ENCODE measurements at places on chromosomes 11 and 22. TPM values are rescaled to one million over a fixed set of nuclear protein-coding genes. Genes with fewer than 3 reads are reported as not detected.

GRCh38 chr22:44975427-44976262, 34.2 kb downstream of the PHF21B start:
- peak; percentile 83 for DNase-seq

DNA sequence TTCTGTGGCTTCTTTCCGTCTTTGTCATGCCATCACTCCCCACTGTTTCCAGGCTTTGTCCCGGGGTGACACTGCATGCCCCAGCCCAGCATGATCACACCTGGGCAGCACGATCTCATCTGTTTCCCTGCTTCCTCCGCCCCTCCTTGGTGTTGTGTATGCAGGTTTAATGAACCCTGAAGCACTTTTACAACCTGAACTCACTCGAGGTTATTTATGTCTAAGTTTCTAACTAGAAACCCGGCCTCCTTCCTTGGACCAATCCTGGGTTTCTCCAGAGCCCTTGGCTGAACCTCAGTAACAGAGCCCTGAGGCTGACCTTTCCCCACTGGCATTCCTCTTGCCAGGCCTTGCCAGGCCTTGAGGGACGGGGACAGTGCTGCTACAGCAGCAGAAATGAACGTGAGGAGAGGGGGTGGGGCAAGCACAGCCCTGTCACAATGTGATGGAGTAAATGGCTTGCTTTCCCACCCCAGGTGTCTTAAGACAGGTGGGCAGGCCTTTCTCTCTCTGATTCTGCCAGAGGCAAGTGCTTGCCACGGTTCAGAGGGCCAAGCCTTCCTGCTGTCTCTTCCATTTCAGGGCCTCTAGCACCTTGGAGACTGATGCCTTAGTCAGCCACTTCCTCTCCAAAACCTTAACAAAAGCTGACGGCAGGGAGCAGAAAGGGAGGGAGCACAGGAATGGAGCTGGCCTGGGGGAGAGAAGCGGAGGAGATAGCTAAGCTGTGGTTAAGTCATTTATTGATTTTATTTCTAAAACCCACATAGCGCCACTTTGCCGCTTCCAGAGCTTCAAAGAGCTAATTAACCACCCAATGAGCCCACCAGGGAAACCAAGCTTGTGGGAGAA, 3.1 kb upstream of the PYGM start:
- no peak for DNase-seq

DNA sequence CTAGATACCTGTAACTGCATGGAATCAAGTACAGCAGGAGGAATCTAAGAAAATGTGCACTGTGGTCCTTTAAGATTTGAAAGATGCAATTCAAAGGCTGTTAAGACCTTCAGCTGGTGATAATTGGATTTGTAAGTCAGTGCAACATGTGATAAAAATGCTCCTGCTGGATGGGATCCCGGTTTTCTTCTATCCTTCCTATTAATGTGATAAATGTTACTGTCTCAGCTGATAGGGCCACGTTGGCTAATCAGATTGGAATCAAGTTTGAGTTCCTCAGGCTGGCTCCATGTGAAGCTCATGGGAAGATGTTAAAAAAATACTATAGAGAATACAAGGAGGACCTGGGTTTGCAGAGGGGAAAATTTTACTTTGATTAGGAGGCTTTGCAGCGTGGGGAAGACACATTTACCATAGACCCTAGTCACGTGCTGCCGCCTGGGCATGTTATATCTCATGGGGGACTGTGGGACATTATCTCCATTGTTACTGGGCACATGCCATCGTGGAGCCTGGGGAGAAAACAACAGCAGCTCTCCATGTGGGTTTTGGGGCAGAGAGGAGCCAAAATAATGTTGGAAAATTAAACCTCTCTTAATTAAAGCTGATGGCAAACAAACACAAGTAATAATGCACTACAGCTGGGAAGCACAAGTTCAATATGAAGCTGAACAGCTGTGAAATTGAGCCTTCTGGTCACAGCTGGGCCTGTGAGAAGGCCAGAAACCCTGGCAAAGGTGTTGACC, 652.5 kb downstream of the NTM start:
- DNase-seq = no peak

DNA sequence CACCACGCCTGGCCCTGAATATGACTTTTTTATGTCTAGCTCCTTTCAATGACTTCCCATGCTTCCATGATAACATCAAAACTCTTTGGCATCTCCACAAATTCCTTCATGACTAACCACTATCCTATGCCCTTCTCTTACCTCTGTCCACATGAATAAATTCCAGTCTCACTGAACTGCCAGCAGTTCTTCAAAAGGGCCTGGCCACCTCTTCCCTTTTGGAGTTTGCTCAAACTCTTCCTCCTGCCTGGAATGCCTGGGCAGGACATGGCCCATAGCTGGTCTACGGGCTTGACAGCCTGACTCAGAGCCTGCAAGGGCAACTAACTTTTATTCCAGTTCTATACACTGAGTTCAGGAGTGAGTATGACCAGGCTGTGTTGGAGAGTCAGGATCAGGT, 41.8 kb upstream of the ZBTB16 start:
- no peak for DNase-seq

DNA sequence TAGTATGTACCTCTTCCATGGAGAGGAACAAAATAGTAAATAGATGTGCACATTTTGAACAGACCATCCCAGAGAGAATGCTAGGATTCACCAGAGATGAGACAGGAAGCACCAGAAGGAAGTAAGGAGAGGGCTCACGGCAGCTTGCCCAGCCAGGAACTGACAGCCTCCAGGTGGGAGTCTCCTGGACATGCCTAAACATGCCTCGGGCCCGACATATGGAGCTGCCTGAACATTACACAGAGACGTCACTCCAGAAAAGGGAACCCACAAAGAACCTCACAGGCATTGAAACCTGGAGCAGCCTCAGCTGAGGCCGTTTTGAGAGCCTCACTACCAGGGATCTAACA, 67.4 kb downstream of the BRD1 start:
- DNase-seq = no peak

GRCh38 chr11:96288915-96289314, 54.1 kb downstream of the MAML2 start:
- DNase-seq = no peak

GRCh38 chr11:2526808-2527381, 82.1 kb downstream of the KCNQ1 start:
- peak; percentile 79 for DNase-seq

GRCh38 chr11:124840666-124841065, 24.6 kb upstream of the ROBO3 start:
- no peak for DNase-seq

- DNase-seq = no peak
Observed at GRCh38 chr11:127601578-127601977, 601.0 kb upstream of the KIRREL3 start.

DNA sequence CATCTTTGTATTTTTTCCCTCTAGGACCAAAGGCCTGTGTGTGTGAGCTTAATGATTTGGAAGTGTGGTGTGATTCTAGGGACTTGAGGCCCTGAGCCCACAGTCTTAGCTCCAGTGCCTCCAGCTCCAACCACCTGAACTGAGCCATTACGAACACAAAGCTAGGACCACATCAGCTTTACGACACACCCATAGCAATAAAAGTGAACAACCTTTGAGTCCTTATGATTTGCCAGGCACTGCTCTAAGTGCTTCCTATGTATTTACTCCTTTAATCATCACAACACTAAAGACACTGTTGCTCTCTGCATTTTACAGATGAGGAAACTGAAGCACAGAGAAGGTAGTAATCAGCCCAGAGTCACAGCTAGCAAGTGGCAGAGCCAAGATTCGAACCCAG, 126.4 kb downstream of the EHF start:
- DNase-seq = peak; percentile 8

DNA sequence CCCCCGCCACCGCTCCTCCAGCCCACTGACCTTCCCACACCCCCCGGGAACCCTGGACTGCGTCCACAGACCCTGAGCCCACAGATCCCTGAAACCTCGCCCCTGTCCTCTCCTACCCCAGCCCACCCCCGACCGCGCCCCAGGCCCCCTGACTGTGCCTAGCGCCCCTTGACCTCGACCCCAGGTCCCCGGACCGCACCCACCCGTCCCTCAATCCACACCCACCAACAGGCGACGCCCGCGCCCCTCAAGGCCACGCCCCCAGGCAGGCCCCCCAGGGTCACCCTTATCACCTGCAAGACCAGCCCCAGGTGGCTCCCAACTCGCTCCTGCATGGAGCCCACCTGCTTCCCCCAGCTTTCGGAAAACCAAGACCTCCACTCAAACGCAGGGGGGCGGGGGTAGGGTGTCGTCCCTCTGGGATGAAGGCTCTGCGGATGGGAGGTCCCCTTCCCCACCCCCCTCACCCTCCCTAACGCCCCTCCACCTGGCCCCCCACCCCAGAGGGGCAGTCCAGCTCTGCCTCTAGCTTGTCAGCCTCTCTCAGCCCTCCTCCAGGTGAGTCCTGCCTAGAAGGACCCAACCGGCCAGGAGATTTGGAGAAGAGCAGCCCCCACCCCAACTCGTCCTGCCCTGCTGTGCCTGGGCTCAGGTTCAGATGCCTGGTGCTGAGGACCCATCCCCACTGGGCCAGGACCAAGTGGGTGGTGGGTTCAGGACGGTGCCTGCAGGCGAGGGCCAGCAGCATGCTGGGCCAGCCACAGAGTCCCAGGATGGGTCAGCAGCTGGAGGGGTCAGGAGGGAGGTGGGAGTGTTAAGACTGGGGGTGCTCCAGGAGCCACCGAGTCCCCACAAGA, 3.1 kb upstream of the IL17REL start:
- DNase-seq = no peak

- DNase-seq = no peak
Observed at GRCh38 chr22:34105461-34106062, 185.3 kb upstream of the LARGE1 start.

- DNase-seq = peak; percentile 74
Observed at GRCh38 chr22:50731811-50732624, 6.0 kb upstream of the ACR start.

DNA sequence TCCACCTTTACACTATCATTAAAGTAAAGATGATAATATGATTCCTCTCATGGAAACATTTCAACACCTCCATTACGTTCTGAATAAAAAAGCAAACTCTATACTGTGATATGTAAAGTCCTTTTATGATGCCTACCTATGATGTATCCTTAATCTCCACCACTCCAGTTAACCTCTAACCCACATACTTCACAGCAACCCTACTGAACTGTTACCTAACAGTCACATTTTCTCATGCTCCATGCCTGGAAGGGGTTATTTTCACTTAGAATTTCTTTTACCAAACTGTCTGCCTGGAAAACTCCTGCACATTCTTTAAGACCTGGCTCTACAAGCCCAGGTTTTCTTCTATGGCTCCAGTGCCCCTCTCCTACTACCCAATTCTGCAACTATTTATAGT, 129.1 kb downstream of the FCHSD2 start:
- no peak for DNase-seq

DNA sequence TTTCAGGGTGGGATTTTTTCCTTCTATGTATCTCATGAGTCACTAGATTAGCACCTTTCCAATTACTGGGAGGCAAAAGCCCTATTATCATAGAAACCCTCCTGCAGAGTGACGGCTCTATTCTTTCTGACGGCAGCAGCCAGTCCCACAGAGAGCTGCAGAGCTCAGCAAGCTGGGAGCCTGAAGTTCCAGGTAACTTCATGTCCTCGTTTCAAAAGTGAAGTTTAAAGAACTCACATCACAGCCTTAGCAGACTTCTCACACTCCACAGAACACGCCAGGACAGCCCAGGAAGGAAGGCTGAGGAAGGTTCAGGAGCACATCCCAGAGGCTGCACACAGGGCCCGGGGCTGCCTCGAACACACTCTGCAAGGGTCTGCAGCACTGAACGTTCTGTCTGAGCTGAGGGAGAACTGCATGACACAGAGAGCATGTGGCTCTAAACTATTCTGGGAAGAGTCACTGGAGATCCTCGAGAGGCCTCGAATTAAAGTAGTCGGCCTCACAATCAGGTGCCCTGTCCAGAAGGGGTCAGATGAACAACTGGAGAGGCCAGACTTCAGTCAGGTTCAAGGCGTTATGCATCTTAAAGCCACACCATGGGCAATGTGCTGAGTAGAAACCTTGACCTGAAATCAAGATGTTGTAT, 104.2 kb upstream of the DRD2 start:
- no peak for DNase-seq

DNA sequence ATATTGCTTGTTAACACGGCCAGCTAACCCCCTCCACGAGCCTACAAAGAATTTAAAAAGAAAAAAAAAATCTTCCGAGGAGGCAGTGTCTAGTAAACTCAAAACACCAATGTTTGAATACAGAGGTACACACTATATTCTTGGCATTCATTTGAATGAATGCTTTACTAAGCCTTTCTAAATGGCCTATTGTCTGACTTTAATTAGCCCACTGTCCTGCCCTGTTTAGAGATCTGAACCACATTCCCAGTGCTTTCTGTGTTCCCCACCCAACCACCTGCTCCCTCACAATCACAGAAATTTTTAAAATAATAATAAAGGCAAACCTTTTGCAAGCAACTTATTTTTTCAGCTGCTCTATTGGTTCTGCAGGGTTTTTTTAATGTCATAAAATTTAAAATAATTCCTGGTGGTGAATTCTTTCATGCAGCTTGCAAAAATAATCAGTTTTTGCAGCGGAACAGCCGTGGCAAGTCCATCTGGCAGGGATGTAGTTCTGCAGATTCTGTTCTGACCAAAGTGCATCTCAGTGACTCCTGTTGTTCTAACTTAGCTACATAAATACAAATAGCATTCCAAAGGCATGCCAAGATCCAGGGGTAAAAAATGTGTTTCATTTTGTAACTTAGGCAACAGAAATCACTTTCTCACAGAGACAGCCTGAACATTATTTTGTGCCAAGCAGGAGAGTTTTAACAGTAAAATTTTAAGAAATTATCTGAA, 23.8 kb downstream of the POU2AF2 start:
- no peak for DNase-seq

GRCh38 chr11:92843455-92843854, 126.0 kb upstream of the MTNR1B start:
- no peak for DNase-seq

- DNase-seq = no peak
Observed at GRCh38 chr11:92653454-92653853, 316.0 kb upstream of the MTNR1B start.

DNA sequence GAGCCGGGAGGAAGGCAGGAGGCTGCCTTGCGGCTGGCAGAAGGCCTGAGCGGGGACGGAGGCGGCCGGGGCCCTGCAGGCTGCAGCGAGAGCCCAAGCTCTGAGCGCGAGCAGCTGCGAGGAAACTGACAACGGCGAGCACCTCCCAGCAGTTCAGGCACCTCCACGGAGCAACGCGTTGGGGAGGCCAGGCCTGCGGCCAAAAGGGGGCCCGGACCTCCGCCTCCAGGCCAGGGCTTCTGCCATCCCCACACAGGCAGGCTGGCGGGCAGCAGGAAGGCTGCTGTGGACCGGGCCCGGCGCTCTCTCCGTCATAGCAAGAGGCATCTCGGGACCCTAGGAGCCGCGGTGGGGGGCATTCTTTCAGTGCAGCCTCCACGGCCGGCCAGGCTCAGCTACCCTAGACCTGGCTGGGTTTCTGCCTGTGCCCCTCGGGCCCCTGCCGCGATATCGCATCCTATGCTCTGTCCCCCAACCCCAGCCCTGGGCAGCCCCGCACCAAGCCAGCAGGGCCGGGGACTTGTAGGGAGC, 22.9 kb upstream of the SLC22A12 start:
- no peak for DNase-seq

Gene C11orf91
- total RNA-seq = not detected

Gene TRPM5
- total RNA-seq = not detected

Gene POTEH
- total RNA-seq = not detected

Gene CCDC81
- 0.22 TPM for total RNA-seq

Gene GALR3
- total RNA-seq = not detected

Gene ACR
- 0.27 TPM for total RNA-seq

Gene CCDC87
- 0.27 TPM for total RNA-seq

Gene CD3G
- 0.78 TPM for total RNA-seq

Gene KCTD14
- 0.24 TPM for total RNA-seq

Data from Right ventricle myocardium inferior (tissue), 1 donor.